Esophagus muscularis mucosa (tissue), 4 donors: ENCODE measurements at places on chromosomes 7 and 10. TPM values are rescaled to one million over a fixed set of nuclear protein-coding genes. Genes with fewer than 3 reads are reported as not detected.
A peak's percentile ranks its signal among the peaks of the same experiment; 100 is the strongest.

The ALOX5 gene
- total RNA-seq: 48.5 TPM

The CDHR3 gene
- 10.9 TPM for total RNA-seq

The SCIN gene
- total RNA-seq: 1.0 TPM

The SLC18A3 gene
- total RNA-seq: 1.7 TPM

The BAMBI gene
- 8.0 TPM for total RNA-seq

The CPXM2 gene
- 150 TPM for total RNA-seq

- H3K4me1 ChIP-seq: no peaks in the 10 kb centered on the region
- H3K36me3 ChIP-seq: no peaks in the 10 kb centered on the region
- no peak overlapping the region for H3K27ac ChIP-seq
- no peaks in the 10 kb centered on the region for H3K27me3 ChIP-seq
Observed at GRCh38 chr7:138502023-138502767, 42.1 kb downstream of the TRIM24 start.

DNA sequence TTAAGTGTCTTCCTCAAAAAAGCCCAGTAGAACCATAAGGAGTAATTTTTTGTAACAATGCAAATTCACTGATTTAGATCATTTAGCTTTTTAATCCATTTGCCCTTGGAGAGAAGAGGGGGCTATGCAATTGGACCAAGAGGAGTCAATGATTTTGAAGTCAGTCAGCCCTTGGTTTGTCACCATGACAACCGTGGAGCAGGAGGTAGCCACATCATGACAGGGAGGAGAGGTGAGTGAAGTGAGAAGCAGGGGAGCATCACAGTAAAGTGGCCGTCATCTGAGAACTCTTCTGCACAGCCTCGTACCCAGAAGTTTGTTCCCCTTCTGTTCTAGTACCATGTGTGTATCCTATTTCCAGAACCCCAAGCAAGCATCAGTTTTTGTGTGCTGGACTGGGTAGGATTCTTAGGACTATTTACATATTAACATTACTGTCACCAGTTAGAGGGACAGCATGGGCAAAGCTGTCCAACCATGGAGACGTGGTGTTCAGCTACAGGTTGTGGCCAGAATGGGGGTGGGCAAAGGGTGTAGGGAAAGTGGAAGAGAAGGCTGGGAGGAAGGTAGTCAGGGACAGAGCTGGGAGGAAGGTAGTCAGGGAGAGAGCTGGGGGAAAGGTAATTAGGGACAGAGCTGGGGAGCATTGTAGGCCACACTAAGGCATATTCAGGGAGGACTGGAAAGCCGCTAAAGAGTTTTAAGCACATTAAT, 13.1 kb downstream of the UBE3C start:
- no peak overlapping the region for H3K4me3 ChIP-seq
- H3K36me3 ChIP-seq: no peaks in the 10 kb centered on the region
- H3K27ac ChIP-seq: no peak overlapping the region
- DNase-seq: no peak

- H3K27me3 ChIP-seq: no peaks in the 10 kb centered on the region
- no peak for DNase-seq
- H3K4me3 ChIP-seq: no peak overlapping the region
- H3K4me1 ChIP-seq: no peaks in the 10 kb centered on the region
- no peak overlapping the region for H3K27ac ChIP-seq
Observed at GRCh38 chr7:18997477-18998150, 119.8 kb downstream of the TWIST1 start.

DNA sequence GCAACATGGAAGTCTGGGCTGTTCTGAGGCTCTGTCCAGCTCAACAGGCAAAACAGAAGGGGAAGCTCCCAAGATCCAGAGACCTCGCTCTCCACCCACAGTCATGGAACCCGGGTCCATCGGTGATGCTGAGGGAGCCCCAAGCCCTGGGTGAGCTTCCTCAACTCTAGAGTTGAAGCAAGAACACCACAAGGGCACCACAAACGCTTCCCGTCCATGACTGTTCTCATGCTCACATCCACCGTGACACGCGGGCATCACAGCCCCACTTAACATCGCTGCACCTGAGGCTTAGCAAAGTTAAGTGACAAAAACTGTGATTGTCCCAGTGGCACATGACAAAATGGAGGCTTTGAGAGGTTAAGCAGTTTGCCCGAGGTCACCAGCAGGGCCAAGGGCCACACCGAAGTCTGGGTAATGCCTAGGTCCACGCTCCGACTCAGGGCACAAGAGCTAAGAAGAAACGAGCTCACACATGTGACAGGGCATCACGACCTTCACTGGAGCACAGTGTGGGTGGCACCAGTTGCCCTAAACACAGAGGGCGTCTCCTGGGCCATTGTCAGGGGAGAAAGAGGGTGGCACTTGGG, 110.6 kb downstream of the OAT start:
- DNase-seq: no peak
- no peak overlapping the region for H3K4me3 ChIP-seq
- H3K27me3 ChIP-seq: no peaks in the 10 kb centered on the region
- no peaks in the 10 kb centered on the region for H3K36me3 ChIP-seq
- peaks cover 4% of the 10 kb centered on the region for H3K4me1 ChIP-seq
- H3K27ac ChIP-seq: no peak overlapping the region

DNA sequence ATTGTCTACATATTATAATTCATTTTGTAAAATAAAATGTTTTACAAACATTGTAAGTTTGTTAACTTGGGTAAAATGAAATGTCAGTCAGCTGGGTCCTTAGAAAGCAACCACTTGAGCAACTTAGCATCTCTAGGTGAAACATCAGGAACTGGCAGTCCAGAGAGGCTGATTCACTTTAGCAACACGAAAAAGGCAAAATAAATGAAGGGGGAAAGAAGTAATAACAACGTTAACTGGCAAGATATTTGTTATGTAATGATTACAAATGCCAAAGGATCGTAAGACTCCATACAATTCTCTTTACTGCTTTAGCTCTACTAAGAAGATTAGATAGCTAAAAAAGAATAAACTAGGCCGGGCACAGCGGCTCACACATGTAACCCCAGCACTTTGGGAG, 5.0 kb downstream of the PDZD8 start:
- peaks cover 38% of the 10 kb centered on the region for H3K4me1 ChIP-seq
- H3K27me3 ChIP-seq: no peaks in the 10 kb centered on the region
- no peak overlapping the region for H3K27ac ChIP-seq
- no peaks in the 10 kb centered on the region for H3K36me3 ChIP-seq
- DNase-seq: no peak
- no peak overlapping the region for H3K4me3 ChIP-seq

GRCh38 chr7:53437336-53437735, 401.9 kb downstream of the POM121L12 start:
- H3K4me3 ChIP-seq: no peak overlapping the region
- no peaks in the 10 kb centered on the region for H3K27me3 ChIP-seq
- DNase-seq: no peak
- no peak overlapping the region for H3K27ac ChIP-seq
- H3K36me3 ChIP-seq: no peaks in the 10 kb centered on the region
- H3K4me1 ChIP-seq: no peaks in the 10 kb centered on the region

DNA sequence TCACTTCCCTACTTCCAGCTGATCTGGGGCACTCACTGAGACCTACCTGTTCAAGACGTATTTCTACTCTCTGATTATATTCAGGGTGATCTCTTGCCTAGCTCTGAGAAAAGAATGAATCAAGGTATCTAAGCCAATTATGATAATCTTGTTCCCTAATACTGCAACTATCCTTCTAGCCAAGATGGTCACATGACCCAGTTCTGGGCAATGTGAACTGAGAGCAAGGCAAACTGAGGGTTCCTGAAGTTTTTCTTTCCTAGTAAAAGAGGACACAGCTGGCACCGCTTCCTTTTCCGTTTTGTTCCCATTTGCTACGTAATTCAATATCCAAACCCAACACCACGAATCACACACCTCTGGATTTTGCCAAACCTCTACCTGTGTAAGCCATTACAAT, 5.9 kb upstream of the GPAM start:
- H3K4me3 ChIP-seq: no peak overlapping the region
- H3K4me1 ChIP-seq: peaks cover 7% of the 10 kb centered on the region
- no peak overlapping the region for H3K27ac ChIP-seq

GRCh38 chr7:39923091-39923490, 27.0 kb upstream of the CDK13 start:
- no peaks in the 10 kb centered on the region for H3K27me3 ChIP-seq
- no peaks in the 10 kb centered on the region for H3K36me3 ChIP-seq
- no peak overlapping the region for H3K4me3 ChIP-seq
- H3K4me1 ChIP-seq: no peaks in the 10 kb centered on the region
- DNase-seq: no peak
- no peak overlapping the region for H3K27ac ChIP-seq

DNA sequence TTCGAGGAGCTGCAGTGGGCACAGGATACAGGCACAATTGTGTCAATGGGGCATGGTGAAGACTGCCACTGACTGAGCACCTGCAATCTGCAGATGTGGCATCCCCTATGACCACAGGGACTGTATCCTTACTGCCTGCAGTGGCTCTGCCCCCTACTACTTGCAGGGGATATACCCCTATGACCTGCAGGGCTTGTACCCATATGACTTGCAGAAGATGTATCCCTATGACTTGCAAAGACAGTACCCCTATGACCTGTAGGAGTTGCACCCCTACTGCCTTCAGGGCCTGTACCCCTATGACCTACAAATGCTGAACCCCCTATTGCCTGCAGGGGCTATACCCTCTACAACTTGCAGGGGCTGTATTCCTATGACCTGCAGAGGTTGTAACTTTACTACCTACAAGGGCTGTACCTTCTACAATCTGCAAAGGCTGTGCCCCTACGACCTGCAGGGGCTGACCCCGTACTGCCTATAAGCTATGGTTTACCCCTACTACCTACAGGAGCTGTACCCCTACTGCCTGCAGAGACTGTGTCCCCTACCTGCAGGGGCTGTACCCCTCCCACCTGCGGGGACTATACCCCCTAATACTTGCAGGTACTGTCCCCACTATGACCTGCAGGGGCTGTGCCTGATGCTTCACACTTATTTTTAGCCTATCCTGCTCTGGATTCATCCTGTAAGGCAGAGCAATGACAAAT, 65.9 kb upstream of the ADAM12 start:
- DNase-seq: peak; percentile 42
- no peaks in the 10 kb centered on the region for H3K36me3 ChIP-seq
- H3K27ac ChIP-seq: no peak overlapping the region
- peaks cover 30% of the 10 kb centered on the region for H3K27me3 ChIP-seq
- no peaks in the 10 kb centered on the region for H3K4me1 ChIP-seq
- no peak overlapping the region for H3K4me3 ChIP-seq

GRCh38 chr10:120195984-120196712, 260.9 kb upstream of the PLPP4 start:
- no peak overlapping the region for H3K27ac ChIP-seq
- no peaks in the 10 kb centered on the region for H3K36me3 ChIP-seq

DNA sequence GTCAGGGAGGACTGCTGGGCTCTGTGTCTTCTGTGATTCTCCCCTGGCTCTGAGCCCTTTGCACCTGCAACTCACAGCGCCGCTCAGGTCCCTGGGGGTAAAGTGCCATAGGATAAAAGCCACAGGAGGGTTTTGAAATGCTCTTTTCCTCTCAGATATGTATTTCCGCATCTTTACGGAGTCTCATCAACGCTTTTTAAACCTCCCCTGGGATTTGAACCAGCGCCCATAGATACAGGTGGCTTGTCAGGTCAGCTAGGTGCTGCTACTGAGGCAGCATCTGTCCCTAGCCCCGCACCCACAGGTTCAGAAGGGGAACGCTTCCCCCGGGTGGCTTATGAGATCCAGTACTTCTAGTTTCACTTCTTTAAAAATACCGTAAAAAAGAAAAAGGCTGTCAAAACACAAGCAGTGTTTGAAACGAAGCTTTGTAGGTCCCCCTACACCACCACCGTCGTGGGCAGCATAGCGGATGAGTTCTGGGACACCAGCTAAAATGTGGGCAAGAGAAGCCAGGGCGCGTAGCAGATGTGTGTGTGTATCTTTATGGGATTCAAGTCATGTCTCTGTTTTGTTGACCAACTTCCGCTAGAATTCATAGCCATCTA, 173.5 kb downstream of the CUX1 start:
- no peaks in the 10 kb centered on the region for H3K27me3 ChIP-seq
- no peak overlapping the region for H3K4me3 ChIP-seq
- H3K27ac ChIP-seq: no peak overlapping the region
- H3K36me3 ChIP-seq: no peaks in the 10 kb centered on the region
- DNase-seq: no peak

GRCh38 chr7:144842377-144842851, 6.6 kb upstream of the TPK1 start:
- DNase-seq: no peak
- H3K36me3 ChIP-seq: no peaks in the 10 kb centered on the region
- H3K4me3 ChIP-seq: no peak overlapping the region
- H3K4me1 ChIP-seq: no peaks in the 10 kb centered on the region

GRCh38 chr10:99234791-99235657, 628 bp downstream of the HPSE2 start:
- H3K4me3 ChIP-seq: peak overlapping the region; percentile 60
- H3K27ac ChIP-seq: peak overlapping the region; percentile 88
- peaks cover 68% of the 10 kb centered on the region for H3K4me1 ChIP-seq
- no peak for DNase-seq

DNA sequence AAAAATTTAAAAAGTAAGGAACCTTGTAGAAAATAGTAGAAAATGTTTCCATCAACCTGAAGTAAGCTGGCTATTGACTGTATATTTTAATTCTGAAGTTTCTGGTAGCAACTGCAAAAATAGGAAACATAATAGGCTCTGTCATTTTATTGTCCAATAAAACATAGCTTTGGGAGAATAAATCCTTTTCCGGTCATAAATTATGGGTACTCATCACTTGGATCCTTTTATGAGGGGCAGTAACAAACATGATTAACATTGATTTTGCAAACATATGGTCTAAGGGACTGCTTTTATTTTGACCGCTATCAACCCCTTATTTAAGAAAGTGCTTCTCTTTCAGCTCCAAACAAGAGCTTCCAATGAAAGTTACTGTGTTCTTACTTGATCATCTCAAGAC, 495.9 kb upstream of the ANKRD30A start:
- DNase-seq: no peak
- no peak overlapping the region for H3K27ac ChIP-seq
- no peaks in the 10 kb centered on the region for H3K4me1 ChIP-seq
- H3K27me3 ChIP-seq: no peaks in the 10 kb centered on the region
- no peak overlapping the region for H3K4me3 ChIP-seq
- no peaks in the 10 kb centered on the region for H3K36me3 ChIP-seq

DNA sequence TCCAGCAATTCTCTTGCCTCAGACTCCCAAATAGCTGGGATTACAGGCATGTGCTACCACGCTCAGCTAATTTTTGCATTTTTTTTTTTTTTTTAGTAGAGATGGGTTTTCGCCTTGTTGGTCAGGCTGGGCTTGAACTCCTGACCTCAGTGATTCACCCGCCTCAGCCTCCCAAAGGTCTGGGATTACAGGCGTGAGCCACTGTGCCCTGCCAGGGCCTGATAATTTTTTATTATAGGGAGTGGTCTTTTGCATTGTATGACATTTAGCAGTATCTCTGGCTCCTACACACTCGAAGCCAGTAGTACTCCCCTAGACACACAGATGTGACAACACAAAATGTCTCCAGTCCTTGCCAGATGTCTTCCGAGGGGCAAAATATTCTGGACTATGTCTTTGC, 124.0 kb downstream of the DKK1 start:
- no peak overlapping the region for H3K4me3 ChIP-seq
- H3K27me3 ChIP-seq: no peaks in the 10 kb centered on the region
- no peak overlapping the region for H3K27ac ChIP-seq

DNA sequence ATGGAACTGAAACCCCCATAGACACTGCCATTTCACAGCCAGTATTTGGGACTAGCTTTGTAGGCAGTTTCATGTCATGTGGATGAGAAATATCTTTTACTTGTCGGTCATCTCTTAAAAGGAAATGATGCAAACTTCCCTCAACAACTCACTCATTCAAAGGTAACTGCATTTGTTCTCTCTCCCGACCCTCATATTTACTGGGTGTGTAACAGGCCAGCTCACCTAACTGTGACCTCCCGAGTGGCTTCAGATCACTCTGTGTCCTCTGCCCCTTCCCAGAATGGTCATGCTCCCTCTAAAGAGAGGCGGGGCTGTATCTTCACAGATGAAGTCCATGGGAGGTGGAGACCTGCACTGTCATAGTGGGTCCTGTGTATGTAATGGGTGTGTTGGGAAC, 14.7 kb downstream of the LRRC18 start:
- H3K27ac ChIP-seq: no peak overlapping the region
- no peaks in the 10 kb centered on the region for H3K4me1 ChIP-seq
- no peaks in the 10 kb centered on the region for H3K27me3 ChIP-seq
